Hepatic stellate cell (primary cell): ENCODE measurements at places on chromosomes 16 and 17.
A peak's percentile ranks its signal among the peaks of the same experiment; 100 is the strongest.

GRCh38 chr16:2818272-2818876 lies 1.3 kb downstream of the PRSS21 start:
- DNase-seq = no peak

GRCh38 chr16:2782583-2783351 lies 4.6 kb downstream of the PRSS33 start:
- no peak for DNase-seq

DNA sequence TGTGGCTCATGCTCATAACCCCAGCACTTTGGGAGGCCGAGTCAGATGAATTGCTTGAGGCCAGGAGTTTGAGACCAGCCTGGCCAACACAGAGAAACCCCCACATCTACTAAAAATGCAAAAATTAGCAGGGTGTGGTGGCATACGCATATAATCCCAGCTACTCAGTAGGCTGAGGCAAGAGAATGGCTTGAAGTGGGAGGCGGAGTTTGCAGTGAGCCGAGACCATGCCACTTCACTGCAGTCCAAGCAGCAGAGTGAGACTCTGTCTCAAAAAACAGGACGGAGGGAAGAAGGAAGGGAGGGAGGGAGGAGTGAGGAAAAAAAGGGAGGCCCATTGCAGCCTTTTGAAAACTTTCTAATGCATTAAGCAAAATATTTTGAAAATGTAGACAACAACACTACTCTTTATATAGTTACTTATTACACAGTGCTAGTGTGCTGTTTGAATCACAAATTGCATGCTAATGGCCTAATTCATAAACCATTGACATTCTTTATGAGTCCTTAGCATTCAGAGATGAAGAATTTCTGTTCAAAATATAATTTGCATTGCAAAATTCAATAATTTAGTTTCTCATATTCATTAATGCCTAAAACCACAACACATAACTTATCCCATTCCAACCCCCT lies 59.4 kb downstream of the TMEM114 start:
- DNase-seq = no peak

- no peak for DNase-seq
These were observed 142.4 kb downstream of the CYLD start for GRCh38 chr16:50884066-50884860.

DNA sequence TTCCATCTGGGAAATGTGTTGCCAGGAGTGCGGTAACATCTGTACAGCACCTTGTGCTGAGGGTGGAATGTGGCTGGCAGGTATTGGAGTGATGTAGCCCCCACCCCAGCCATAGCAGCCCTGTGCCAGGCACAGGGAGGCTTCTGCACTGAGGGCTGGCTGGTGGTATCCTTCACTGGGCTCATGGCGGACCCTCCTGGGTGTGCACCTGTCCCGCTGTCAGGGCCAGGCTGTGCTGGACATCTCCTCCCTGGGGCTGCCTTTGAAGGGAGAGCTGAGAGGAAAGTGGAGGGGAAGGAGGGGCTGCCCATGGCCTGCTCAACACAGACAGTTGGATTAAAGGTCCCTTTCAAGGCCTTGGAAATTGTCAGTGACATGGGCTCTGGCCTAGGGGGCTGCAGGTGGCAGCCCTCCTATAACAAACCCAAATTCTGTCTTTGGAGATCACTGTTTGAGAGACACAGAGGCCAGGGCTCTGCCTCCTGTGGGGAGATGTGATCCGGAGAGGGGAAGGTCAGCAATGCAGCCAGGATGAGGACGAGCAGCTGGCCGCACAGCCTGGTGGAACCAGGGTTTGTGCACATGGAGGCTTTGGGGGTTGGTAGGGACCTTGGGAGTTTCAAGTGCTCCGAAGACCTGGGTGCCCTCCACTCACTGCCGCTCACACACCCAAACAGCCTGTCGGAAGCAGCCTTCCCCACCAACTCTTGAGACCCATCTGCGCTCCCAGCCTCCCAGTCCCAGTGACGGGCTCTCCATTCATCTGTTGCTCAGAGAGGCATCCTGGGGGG lies 22.8 kb downstream of the NKD1 start:
- no peak for DNase-seq

- no peak for DNase-seq
These were observed 36.3 kb upstream of the TEKT1 start for GRCh38 chr17:6867849-6868248.

DNA sequence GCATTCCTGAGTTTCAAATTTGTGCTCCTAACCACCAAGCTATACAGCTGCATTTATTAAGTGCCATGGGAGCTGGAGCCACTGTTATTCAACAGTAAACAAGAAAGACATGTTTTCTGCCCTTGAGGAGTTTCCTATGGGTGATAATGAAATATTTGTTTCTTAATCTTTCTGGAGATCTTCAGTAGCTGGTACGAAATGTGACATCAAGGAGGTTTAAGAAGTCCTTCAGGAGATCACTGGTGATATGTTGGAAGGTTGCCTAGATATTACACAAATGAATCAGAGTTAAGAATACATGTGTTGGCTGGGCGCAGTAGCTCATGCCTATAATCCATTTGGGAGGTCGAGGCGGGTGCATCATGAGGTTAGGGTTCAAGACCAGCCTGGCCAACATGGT lies 14.9 kb downstream of the RHOT1 start:
- no peak for DNase-seq

DNA sequence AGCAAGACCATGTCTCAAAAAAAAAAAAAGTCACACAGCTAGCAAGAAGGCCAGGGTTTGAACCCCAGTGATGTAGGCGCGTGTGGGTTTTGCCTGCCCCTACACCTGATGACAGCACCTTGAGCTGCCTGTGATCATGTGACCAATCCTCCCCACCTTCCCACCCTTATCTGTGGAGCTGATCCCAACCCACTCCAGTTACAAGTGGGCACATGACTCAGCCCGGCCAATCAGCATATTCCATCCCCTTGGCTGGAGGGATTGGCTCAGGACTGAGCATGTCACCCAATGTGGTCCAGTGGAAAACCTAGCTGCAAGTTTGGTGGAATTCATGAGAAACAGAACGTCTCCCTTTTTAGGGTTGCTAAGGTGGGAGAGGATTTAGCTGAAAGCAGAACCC lies 6.6 kb downstream of the TMEM114 start:
- DNase-seq = no peak

DNA sequence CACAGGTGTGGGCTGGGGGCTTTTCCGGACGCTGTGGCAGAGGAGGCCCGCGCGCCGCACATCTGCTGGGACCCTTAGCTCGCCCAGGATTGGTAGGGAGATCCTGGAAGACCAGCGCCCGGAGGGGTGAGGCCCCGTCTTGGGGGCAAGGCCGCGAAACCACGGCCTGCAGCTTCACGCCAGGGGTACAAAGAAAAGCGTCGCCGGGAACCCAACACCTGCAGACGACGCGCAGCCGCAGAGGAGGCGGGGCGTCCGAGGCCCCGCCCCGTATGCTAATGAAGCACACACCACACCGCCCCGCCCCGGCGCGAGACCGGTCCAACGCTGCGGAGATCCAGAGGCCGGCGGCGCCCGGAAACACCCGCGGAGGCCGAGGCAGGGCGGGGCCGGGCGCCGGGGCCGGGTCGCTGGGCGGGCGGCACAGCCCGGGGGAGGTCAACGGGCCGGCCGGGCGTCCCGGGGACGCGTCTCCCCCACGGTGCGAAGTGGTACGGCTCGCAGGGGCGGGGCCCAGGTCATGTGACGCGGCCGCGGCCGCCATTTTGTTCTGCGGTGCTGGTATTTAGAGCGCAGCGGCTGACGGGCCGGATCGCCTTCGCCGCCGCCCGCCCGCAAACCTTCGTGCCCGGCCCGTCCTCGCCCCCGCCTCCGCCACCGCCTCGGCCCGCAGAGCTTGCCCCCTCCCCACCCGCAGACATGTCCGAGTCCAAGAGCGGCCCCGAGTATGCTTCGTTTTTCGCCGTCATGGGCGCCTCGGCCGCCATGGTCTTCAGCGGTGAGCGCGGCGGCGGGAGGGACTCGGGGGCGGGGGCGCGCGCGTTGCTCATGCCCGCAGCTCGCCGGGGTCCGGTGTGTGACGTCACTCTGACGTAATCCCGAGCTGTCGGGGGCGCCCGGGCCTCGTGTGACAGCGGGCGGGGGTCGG lies at the start of gene ATP6V0C:
Gene ATP6V0C (plus strand): TSS at position 548 of the 928 bp plus-strand sequence. CDS start 152 bp downstream, at position 700.
- DNase-seq = peak; percentile 91

GRCh38 chr17:28807925-28808634 lies 34.5 kb downstream of the FAM222B start:
- peak; percentile 66 for DNase-seq

- DNase-seq = peak; percentile 32
These were observed 35.1 kb upstream of the IL21R start for GRCh38 chr16:27366687-27367460.

DNA sequence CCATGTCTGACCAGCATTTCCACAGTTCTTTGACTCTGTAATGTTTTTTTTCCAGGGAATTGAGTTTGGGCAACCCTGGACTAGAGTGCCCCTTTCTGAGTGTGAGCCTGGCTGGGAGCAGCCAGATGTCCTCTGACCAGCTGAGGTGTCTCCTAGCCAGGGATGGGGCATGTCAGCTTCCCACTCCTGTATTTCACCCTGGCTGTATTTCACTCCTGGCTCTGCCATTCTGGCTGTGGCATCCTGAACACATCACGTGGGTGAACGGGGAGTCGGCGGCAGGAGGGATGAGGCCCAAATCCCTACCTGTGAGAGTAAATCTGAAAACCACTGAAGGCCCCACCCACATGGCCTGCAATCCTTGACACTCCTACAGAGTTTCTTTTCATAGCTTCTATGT lies 31.3 kb downstream of the KDM8 start:
- no peak for DNase-seq

DNA sequence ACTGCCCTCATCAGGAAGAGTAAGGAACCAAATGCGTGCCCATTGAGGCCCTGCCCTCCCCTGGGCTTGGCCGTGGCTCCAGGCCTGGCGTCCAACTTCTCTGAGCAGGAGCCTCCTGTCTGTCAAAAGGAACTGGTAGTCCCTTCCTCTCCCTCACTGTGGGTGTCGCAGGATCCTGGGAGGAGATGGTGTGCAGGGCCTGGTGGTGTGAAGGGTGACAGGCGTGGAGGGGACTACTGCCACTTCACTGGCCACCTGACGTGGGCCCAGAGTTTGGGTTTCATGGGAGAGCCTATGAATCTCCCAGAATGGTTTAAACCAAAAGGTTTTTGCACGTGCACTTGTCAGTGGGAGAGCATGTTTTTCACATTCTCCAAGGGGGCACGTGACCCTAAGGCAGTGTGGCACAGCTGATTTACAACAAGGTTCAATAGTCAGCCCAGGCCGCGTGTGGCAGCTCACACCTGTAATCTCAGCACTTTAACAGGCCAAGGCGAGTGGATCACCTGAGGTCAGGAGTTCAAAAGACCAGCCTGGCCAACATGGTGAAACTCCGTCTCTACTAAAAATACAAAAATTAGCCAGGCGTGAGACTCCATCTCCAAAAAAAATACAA lies 12.5 kb downstream of the ARL2BP start:
- DNase-seq = no peak

DNA sequence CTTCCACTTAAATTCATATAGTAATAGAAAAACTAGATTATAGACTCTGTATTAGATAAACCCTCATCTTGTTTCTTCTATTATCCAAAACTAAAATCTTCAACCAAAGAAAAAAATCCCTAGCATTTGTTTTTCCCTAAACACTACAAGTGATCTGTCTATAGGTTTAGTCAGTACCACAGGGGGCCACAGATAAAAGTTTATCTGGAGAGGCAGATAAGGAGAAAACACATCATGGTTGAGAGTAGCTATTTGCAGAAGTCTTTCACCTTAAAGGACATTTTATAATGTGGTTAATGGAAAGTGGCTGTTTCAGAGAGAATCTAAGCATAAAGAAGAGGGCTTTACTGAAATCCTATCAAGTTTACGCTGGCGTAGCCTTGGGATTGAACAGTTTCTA lies 160.1 kb downstream of the CDK5R1 start:
- no peak for DNase-seq

DNA sequence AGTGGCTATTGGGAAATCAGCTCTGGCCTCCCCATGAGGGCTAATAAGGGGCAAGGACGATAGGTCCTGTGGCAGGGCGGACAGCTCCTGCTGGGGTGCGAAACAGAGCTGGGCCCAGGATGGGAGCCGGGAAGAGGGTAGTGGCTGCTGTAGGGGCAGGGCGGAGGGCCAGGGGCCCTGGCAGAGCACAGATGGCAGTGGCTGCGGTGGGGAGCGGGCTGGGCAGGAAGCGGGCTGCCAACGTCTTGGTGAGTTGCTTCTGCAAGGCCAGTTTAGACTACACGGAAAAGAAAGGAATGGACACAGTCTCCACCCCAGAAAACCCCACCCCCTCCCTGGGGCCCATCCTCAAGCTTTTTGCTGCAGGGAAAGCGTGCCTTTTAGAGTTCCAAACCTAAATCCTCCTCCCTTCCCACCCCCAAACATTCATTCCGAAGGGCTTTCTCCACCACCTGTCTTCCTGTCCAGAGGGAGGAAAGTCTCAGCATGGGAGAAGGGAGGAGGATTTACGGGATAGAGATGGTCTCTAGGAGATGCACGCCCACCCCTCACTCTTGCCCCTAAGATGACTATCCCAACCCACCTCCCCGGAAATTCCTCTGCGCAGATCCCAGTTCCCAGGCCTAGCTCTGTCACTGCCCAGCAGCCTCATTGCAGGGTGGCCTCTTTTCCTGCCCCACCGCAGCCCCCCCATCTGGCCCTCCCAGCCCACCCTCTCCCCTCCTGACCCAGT lies 7.1 kb downstream of the NKIRAS2 start:
- no peak for DNase-seq

GRCh38 chr17:82272495-82273326 lies 789 bp downstream of the CSNK1D start:
- DNase-seq = no peak
